ENCODE measurements at places on chromosomes 12 and 14.

DNA sequence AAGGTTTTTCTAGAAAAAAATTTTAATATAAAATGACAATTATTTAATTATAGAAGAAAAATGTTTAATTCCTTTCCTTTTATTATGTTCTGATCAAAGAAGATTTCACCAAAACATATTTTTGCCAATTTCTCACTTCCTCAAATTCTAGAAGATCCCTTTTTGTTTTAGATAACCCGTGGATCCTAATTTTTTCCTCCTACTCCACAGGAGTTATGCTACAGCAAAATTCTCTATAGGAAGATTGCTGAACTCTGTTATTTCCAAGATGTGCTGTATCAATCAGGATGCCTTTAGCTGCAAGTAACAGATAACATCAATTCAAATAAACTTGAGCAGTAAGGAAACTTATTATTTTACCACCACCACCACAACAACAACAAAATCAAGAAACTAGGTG lies 3.8 kb upstream of the SNX6 start:
- no peak for DNase-seq

DNA sequence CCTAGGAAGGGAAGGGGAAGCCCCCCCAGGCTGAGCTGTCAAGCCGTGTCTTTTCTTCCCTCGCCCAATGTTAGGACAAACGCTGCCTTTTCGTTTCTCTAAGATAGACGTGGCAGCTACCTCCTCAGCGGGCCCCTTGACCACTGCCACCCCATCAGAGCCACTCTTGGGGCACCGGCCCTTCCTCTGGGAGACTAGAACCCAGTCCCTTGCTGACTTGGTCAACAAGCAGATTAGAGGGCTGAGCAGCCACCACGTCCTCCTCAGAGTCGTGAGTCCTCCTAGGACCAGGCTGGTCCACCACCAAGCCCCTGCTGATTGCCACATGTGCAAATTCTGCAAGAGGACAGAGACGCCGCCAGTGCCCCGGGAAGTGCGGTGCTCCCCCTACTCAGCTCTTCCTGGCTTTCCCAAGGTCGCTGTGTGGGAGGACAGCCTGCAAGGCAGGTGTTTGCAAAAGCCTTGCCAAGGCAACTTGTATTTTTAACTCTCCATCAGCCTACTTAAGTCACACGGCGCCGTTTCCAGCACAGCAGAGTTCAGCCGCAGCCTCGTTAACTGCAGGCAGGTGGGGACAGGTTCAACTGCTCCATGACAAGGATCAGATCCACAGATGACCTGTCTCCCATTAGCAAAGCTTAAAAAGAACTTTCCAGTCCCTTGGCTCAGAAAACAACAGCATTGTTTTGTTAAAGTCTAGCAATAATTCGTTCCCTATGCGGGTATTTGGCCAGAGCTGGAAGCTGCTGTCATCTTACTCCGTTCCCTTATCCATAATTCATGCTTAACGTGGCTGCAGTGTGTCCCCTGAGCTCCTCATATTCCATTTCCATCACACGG lies 65.6 kb downstream of the TESC start:
- DNase-seq, result peak; percentile 59

- no peak for DNase-seq
Measured at GRCh38 chr12:2138294-2138693, 85.5 kb downstream of the CACNA1C start.

DNA sequence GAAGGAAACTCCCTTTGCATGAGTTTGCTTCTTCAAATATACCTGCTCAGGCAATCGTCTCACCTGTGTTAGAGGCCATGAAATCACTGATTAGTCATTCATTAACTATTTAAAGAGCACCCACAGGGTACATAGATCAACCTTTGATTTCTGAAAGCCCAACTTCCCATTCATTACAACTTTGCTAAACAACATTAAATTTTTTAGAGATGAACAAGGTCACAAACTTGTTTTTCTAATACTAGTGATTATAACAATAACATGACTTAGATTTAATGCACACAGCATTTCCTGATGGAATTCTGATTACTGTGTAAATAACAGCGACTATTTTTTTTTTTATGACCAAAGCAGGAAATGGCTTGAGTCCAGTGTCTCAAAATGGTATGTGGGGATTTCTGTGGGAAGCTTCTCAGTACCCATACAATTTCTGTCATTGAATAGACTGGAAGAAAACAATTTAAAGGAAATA lies 5.4 kb upstream of the ERO1A start:
- no peak for DNase-seq

GRCh38 chr14:20412411-20412810 lies 890 bp downstream of the TEP1 start:
- no peak for DNase-seq

GRCh38 chr12:51371295-51371953 lies 19.8 kb downstream of the GALNT6 start:
- DNase-seq, result no peak

GRCh38 chr12:8914716-8915526 lies 612 bp downstream of the PHC1 start:
- DNase-seq, result peak; percentile 40

DNA sequence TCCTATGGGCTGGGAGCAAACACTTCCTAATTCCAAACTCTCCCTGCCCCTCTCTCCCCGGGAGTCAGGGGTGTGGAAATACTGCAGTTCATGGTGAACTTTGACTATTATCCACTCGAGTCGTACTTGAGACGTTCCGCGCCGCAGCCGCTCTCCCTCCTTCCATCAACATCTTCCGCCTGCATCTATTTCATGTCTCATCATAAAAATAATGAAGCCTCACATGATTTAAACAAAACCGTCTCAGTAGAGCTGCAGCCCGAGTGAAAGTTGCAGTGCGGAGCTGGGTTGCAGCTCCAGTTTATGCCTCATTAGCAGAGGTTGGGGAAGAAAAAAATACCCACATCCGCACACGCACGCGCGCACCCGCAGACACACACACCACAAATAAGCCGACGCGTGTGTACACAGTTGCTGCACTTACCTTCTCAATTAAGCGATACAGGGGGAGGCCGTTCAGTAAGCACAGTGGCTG lies 283 bp downstream of the LMO3 start:
- no peak for DNase-seq
